ENCODE measurements at places on chromosomes 1 and 21.

DNA sequence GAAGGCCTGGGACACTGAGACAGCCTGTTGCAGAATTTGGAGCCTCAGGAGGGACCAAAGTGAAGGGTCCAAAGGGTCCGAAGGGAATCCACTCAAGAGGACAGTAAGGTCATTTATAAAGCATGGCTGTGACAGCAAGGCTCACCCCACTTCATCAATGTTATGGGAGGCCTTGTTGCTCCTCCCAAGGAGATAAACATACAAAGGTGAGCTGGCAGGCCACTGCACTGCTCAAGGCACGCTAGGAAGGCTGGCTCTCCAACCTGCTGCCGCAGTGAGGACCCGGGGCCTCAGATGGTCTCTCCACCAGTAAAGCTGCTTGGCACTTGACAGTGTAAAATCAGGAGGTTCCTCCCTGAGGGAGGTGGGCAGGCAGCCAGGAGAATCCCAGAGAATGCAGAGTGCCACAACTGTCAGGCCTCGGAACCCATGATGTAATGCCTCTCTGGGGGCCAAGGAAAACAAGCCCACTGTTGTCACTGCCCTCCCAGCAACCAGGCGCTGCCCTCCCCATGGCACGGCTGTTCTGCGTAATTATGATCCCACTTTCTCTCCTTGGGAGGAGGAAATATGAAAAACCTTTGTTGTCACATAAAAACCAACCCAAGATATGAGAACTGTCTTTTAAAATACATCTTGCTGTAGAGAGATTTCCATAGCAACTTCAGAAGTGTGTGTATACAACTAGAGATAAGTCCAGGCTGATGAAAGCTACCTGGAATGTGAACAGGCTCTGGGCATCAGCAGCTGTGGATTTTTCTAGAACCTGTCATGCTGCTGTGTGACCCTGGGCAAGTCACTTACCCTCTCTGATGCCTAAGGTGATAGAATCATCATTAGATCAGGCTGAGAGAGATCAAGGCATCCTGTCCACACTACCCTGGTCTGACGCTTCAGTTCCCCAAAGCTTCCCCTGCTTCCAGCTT, 102.5 kb downstream of the KCNN3 start:
- DNase-seq, result no peak

GRCh38 chr1:66168948-66169671, 364.8 kb upstream of the SGIP1 start:
- DNase-seq, result no peak

GRCh38 chr1:40787737-40788560, 4.4 kb downstream of the KCNQ4 start:
- DNase-seq, result no peak

- DNase-seq, result no peak
These were observed 408.3 kb upstream of the NR5A2 start for GRCh38 chr1:199619223-199619622.

DNA sequence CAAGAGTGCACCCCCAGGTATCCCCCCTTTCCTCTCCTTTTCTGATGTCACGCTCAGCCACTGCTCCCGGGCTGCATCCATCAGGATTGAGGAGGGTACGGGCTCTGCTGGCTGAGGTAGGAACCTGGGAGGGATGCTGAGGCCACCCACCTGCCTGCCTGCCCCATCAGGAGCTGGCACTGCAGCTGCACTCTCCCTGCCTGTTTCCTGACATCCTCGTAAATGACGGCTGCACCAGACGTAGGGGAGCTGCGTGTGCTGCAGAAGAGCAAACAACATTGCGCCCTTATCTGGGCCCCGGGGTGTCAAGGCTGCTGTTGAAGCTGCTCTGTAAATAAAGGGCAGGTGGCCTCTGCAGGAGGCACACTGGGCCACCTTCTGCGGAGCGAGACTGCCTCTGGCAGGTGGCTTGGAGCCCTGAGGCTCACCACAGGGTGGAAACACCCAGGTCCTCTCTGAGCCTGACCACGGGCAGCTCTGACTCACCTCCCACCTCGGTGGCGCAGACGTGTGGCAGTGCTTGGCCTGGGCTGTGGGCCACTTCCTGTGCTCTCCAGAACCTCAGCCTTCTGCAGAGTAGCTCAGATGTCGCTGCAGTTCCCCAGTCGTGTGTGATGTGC, 30.9 kb downstream of the SNAP47 start:
- DNase-seq, result peak; percentile 41

DNA sequence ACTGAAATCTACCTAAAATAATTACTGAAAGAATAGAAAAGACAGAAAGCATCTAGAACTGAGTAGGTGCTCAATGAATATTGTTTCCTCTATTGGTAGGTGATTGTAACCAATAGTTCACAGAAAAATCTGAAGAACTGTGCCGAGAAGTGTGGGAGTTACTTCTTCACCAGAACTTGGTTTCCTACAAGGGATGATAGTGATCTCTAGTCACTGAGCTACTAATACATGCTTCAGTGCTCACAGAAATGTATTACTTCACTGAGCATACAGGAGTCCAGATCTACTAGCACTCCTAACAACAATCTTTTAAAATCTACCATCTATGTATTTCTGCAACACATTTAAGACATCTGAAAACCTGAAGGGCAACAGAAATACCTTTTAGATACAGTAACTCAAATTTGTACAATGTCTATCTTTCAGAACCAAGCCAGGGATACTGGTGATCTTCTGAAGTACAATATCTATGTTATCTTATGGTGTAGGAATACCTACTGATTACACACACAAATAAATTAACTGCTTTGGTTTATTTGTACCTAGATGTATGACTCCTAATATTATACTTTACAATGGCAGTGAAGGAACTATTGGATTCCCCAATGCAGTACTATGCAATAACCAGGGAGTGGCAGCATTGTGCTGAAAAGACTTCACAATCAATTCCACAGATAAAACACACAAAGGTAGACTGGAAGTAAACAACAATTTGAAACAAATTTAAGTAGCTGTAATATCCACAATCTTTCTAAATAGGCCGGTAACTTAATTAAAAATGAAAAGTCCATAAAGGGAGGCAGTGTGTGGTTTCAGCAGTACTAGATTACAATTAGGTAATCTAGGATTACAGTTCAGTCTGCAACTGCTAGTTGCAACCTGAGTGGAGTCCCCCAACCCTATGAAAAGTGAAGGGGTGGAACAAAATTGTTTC, 243.0 kb downstream of the SLC45A1 start:
- no peak for DNase-seq

DNA sequence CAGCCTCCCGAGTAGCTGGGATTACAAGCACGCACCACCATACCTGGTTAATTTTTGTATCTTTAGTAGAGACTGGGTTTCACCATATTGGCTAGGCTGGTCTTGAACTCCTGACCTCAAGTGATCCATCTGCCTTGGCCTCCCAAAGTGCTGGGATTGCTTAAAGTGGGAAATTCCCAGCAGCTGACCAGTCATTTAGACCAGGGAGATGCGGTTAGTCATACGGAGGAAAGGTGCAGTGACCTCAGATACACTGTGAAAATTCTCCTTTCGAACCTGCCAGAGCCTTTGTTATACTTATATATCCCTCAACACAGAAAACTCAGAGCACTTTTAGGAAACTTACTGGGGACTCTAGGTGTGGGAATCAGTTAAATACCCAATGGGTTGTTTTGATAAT, 39.6 kb downstream of the MAP10 start:
- no peak for DNase-seq

GRCh38 chr1:234731569-234732085, 121.6 kb upstream of the IRF2BP2 start:
- no peak for DNase-seq

GRCh38 chr1:160519642-160520435, 3.2 kb downstream of the SLAMF6 start:
- no peak for DNase-seq

GRCh38 chr1:86419277-86419903, 4.6 kb upstream of the CLCA2 start:
- DNase-seq, result no peak

DNA sequence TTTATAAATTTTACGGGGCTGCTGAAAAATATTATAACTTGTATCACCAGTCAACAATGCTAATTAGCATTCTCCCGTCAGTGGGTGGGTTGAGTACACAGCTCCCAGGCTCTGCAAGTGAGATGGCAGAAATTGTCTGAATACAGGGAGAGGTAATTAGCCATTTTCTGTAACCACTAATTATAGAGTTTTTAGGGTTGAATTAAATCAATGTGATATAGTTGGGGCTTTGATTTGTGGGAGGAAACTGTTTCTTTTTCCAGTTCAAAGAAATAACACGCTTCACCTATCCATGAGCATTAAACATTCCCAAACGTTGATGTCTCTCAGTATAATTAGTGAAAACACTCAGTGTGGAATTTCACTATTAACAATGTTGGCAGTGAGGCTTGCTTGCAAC, 1.5 kb downstream of the VANGL1 start:
- DNase-seq, result no peak

GRCh38 chr1:43524804-43525203, 5.9 kb upstream of the PTPRF start:
- no peak for DNase-seq

DNA sequence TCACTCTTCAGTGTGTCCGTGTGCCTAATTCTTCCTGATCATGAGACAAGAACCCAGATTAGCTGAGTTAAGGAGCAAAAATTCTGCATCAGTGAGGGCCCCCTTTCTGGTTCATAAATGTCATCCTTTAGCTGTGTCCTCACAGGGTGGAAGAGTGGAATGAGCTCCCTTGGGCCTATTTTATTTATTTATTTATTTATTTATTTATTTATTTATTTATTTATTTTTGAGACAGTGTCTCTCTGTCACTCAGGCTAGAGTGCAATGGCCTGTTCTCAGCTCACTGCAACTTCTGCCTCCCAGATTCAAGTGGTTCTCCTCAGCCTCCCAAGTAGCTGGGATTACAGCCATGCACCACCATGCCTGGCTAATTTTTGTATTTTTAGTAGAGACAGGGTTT, 131.7 kb downstream of the PATJ start:
- no peak for DNase-seq

- no peak for DNase-seq
These were observed 184.2 kb downstream of the EIF4G3 start for GRCh38 chr1:20992322-20993056.

GRCh38 chr1:159509440-159510228, 26.2 kb downstream of the OR10J5 start:
- no peak for DNase-seq
